Coronary artery (tissue), 2 donors: ENCODE measurements at places on chromosomes 2 and 18.

DNA sequence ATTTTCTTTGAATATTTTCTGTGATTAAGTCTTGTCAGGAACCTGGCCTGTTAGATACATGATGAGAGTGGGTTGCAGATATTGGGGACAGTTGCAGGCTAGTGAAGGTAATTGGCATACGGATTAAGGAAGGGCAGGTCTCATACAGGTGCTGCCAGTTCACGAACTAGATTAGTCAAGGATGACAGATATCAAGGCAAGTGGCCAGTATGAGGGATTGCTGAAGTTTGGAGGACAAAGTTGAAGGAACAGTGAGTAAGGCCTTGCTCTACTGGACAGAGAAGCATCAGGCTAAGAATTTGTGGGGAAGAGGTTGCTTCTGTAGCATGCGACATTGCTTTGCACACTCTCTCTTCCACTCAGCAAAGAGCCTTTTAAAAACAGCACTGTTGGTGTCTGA lies 12.8 kb upstream of the NCOA1 start:
- no peak for DNase-seq

DNA sequence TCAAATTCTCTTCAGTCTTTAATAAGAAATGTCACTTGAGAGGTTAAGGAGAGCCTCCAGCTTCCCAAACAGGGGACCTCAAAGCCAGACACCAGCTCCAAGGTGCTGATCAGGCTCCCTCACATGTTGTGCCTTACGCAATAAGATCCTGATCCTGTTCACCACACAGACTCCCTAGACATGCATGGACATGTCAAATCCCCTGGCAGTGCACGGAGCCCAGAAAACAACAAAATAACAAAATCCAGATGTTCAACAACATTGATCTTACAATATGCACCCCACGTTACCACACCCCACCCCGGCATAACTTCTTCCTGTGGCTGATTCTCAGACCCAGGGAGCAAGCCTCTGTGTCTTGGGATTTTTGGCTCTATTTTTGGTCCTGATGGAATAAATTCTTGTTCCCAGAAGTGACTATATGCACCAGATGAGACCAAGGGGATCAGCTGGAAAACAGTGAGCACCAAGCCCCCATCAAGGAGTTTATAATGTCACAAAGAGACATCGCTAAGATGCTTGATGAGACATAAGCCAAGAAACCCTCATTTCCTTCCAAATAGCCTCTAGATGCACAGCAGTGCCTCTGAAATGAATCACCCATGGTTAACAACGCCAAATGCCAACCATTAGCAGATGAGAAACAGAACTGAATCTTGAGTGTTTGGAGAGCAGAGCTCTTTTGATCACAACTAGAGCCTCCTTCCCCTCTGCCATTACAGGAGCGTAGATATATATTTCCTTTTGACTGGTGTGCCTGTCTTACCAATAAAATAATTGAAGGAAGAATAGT lies 198.2 kb downstream of the PRKCE start:
- no peak for DNase-seq

- DNase-seq: no peak
Measured at GRCh38 chr2:190110131-190110530, 47.6 kb upstream of the MSTN start.

- no peak for DNase-seq
Measured at GRCh38 chr2:207256476-207257207, 90.9 kb upstream of the KLF7 start.

- DNase-seq: no peak
Measured at GRCh38 chr18:49701190-49701589, 112.1 kb downstream of the ACAA2 start.

DNA sequence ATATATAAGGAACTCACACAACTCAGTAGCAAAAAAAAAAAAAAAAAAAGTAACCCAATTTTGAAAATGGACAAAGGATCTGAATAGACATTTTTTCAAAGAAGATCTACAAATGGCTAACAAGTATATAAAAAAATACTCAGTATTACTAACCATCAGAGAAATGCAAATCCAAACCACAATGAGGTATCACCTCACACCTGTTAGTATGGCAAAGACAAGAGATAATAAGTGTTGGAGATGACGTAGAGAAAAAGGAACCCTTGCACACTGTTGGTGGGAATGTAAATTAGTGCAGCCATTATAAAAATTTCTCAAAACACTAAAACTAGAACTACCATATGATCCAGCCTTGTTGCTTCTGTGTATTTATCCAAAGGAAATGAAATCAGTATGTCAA lies 5.8 kb upstream of the CNDP1 start:
- DNase-seq: no peak

- no peak for DNase-seq
Measured at GRCh38 chr18:10559553-10560451, 34.0 kb downstream of the NAPG start.

- DNase-seq: no peak
Measured at GRCh38 chr2:187404431-187405110, 43.5 kb downstream of the CALCRL start.

GRCh38 chr18:13989199-13989598 lies 73.9 kb upstream of the MC2R start:
- no peak for DNase-seq

GRCh38 chr2:113926314-113926713 lies 36.4 kb downstream of the ACTR3 start:
- DNase-seq: no peak

- DNase-seq: no peak
Measured at GRCh38 chr2:180222644-180223043, 215.5 kb upstream of the CWC22 start.

- DNase-seq: no peak
Measured at GRCh38 chr2:206881708-206882410, 57.5 kb upstream of the CPO start.

DNA sequence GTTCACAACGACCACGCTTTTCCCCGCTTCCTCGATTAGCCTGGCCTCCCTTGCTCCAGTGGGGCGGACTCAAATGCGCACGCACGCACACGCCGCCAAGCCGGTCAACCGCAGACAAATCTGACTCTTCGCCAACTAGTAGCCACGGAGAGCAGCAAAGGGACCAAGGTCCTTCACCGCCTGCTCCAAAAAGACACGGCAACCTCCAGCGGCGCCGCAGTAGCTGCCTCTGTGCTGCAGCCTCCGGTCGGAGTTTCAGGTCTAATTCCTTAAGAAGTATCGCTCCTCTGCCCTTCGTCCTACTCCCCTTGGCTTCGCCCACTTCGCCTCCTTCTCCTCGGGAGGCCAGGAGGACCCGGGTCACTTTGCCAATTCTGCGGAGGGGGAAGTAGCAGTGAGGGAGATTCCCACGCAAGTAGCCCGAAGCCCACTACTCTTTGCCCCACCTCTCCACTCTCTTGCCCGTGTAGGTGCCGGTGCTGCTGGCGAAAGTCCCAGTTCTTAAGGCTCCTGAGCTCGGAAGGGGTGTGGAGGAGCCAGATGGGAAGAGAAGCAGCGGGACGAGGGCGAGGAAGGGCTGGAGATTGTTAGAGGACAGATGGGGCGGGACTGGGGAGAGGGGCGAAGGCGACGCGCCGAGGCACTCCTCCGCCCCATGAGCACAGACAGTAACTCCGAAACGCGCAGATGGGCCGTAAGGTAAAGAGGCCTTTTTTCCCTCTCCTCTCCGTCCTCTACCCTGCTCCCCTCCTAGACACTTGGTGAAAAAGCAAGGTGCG lies 615 bp downstream of the AKAIN1 start:
- no peak for DNase-seq

DNA sequence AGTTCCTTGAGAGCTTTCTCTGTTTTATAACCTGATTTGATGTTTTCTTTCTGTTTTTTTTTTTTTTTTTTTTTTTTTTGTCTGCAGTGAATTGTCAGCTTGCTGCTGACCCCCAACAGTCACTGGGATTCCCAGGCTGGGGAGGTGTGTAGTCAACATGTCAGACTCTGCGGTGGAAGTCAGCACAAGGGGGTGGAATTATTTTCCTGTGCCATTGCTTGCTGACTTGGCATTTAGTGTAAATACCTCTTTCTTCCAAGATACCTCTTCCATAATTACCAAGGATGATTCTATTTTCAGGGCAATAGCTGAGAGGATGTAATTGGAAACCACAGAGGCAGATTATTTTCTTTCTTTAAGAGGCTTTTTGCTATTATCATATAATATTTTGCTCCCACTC lies 266.3 kb downstream of the CCDC85A start:
- no peak for DNase-seq

GRCh38 chr2:154758871-154759270 lies 60.4 kb downstream of the KCNJ3 start:
- DNase-seq: no peak

- no peak for DNase-seq
Measured at GRCh38 chr18:58496937-58497336, 132.0 kb downstream of the ALPK2 start.

GRCh38 chr2:217065695-217066405 lies 206.0 kb upstream of the TNP1 start:
- DNase-seq: no peak

- DNase-seq: no peak
Measured at GRCh38 chr2:33484042-33484621, 7.7 kb downstream of the RASGRP3 start.

DNA sequence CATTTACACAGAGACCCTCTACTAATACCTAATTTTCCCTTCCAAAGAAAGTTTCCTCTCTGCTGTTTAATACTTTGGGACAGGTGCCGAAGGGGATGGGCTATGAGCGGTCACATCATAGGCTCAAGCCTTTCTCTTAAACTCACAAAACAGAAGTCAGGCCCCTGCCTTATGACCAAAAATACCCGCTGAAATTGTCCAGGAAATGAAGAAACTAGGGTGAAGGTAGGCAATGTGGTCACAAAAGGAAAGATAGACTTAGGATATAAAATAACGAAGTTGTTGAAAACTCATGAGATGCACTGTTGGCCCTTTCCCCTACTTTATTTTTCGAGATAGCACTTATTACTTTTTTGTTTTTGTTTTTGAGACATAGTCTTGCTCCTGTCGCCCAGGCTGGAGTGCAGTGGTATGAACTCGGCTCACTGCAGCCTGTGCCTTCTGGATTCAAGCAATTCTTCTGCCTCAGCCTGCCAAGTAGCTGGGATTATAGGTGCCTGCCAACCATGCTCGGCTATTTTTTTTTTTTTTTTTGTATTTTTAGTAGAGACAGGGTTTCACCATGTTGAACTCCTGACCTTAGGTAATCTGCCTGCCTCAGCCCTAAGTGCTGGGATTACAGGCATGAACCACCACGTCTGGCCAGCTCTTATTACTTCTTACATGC lies 16.3 kb downstream of the SLC8A1 start:
- DNase-seq: no peak

DNA sequence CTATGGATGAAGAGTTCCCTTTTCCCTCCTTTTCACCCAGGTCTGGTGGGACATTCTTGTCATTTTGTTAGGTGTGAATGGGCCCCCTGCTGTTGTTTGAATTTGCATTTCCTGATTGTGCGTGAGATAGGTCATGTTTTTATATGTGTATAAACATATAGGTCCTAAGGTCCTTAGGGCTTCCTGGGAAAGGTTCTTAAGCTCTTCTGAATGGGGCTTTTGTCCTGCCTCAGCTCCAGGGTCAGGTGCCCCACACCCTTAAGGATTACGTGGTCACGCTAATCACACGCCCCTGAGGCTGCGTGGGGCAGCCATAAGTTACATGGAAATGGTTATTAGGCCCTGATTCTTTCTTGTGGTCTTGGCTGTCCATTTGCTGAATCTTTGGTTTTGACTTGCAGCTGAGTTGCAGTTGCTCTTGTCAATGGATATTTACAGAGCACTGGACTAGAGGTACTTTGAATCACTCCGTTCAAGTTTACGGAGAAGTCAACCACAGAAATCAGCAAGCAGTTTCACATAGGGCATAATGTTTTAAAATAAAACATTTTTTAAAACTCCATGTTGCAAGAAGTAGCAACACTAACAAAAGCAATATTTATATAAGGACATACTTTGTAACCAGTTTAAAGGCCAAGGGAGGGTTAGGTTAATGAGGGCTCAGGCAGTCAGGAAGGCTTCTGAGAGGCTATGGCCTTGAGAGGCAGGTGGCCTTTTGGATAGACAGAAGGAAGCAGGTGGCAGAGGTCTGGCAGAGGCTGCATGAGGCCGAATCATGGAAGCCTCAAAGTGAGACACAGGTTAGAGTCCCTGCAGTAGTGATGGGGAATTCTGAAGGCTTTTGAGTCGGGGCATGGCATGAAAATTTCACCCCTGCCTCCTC lies 24.2 kb downstream of the LIPG start:
- DNase-seq: no peak

DNA sequence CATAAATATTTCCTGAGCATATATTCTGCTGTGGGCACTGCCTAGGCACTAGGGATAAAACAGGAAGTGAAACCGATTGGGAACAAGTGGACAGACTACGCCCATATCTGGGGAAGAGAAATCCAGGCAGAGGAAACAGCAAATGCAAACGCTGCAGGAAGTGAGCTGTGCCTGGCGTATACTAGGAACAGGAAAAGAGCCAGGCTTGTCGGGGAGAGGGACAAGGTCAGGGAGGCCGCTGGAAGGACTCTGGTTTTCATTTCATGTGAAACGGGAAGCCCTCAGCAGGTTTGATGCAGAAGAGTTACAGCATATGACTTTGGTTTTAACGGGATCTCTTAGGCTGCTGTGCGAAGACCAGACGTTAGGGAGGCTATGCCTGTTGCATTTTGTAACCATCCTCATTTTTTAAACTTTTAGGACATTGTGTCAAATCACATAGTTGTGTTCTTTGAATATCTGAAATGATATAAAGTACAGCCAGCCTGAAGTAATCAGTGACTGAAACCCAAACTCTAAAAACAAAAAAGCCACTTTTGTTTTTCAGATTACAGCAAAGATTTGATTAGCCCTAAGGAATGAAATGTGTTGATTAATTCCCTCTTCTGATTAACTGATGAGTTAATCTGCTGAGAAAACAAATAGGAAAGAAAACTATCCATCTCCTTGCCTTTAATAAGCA lies 110.2 kb upstream of the PIEZO2 start:
- DNase-seq: no peak

DNA sequence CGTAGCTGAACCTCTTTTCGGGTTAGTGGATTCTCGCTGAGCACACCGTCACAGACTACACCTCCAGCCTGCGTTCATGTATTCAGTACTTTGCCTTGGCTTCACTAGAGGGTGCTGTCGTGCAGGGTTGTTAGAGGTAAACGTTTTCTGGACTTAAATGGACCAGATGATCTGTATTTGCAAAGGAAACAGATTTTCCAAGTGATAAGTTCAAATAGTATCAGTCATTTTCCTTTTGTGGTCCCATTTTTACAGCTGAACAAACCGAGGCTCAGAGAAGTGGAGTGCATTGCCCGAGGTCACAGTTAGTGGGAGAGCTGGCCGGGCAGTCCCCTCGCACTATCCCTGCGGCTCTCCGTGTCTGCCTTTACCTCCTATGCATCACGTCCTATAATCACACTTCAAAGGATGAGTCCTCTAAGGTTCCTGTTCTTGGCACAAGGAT lies 125.9 kb downstream of the MAP4K4 start:
- no peak for DNase-seq

GRCh38 chr2:88866756-88867155 lies 175.3 kb downstream of the RPIA start:
- no peak for DNase-seq

- DNase-seq: no peak
Measured at GRCh38 chr2:235606004-235606715, 112.3 kb downstream of the AGAP1 start.

- no peak for DNase-seq
Measured at GRCh38 chr18:65347446-65347845, 403.4 kb upstream of the CDH7 start.
